Jurkat, Clone E6-1 (cell line): ENCODE measurements at places on chromosomes 7 and 10.
A peak's percentile ranks its signal among the peaks of the same experiment; 100 is the strongest.

- peak; percentile 3 for DNase-seq
Measured at GRCh38 chr7:37765872-37766525, 82.4 kb upstream of the NME8 start.

DNA sequence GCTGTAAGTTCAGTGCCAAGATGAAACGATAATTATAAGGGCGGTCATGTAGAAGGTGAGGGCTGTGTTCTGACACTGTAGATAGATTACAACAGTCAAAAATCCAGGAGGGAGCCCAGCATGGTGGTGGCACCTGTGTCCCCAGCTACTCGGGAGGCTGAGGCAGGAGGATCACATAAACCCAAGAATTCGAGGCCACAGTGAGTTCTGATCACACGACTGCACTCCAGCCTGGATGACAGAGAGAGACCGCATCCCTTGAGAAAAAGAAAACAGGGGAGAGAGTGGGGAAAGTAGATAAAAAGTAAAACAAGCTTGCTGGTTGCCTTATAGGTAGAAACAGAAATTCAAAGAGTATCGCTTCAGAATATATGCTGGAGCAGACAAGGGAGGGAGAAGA is 52.1 kb downstream of the KCNH2 start:
- DNase-seq: no peak

- DNase-seq: no peak
Measured at GRCh38 chr7:131061158-131061557, 266.5 kb upstream of the MKLN1 start.

DNA sequence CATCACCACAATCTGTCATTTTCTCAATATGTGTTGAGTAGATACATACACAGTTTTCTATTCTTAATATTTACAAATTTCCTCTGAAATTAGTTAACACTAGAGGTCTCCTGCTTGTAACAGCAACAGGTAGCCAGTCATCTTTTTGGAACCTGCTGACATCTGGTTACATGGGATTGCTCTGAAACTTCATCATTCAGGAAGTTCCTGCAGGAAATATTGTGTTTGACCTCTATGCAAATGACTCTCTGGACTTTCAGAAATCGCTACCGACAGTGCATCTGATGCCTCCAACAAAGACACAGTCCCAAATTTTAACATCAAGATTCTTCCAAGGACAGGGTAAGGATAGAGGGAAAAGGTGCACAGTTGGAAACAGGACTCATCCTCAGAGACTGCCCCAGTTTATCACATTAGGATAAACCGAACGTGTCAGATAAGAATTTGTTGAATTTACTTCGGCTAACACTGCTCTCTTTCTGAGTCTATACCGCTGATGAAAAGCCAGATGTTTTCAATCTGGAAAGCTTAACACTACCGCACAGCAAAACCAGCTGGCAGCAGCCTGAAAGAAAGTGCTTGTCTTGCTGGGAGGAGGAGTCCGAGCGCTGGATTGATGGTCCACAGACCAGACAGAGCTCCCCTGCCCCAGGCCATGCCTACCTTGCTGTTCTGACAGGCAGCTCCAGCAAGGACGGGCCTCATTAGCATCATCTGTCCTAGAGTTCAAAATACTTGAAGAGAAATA is 633.4 kb downstream of the PARD3 start:
- DNase-seq: no peak

DNA sequence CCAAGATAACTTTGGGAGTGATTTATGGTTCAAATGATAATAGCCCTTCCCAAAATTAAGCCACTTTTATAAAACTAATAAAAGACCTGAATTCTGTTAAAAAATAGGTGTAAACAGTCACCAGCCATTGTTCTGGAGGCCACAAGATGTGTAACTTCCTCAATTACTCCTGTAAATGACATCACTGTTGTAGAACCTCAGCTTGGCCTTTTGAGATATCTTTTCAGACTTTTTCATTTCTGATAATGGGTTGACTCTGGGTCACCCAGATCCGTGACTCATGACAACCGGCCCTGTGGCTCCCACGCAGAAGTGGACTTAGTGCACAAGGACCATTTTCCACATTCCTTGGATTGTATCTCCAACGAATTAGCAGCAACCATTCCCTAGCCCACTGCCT is 106.6 kb downstream of the DKK1 start:
- DNase-seq: no peak

GRCh38 chr10:52632591-52632990 is 140.0 kb downstream of the MBL2 start:
- DNase-seq: no peak

- DNase-seq: no peak
Measured at GRCh38 chr7:80347173-80347572, 164.7 kb downstream of the GNAT3 start.

GRCh38 chr10:96998329-96998888 is 166.3 kb downstream of the LCOR start:
- no peak for DNase-seq

GRCh38 chr7:31791881-31792280 is 104.9 kb downstream of the PPP1R17 start:
- DNase-seq: no peak

DNA sequence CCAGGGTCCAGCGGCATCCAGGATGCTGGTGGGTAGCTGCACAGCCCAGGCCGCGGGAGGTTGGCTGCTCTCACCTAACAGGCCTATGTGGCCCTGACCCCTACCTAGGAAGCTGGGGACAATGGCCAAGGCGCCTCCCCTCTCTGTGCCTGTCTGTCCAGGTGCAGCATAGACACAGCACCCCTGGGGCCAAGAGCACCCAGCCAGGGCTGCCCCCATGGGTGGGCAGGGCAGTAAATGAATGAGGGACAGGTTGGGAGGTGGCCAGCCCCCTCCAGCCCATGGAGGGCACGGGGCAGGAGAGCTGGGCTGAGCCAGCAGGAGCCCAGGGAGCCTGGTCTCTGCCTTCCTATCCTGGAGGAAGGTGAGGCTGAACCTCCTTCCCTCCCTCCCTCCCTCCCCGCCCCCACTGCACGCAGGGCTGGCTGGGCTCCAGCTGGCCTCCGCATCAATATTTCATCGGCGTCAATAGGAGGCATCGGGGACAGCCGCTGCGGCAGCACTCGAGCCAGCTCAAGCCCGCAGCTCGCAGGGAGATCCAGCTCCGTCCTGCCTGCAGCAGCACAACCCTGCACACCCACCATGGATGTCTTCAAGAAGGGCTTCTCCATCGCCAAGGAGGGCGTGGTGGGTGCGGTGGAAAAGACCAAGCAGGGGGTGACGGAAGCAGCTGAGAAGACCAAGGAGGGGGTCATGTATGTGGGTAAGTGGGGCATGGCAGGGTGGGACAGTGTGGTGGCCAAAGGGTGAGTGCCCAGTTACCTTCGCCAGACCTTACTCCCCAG is at the start of gene SNCG:
Gene SNCG (plus strand): TSS at position 484 of the 785 bp plus-strand sequence. CDS start 99 bp downstream, at position 583.
- no peak for DNase-seq

- DNase-seq: no peak
Measured at GRCh38 chr7:10468908-10469307, 504.8 kb upstream of the PHF14 start.

GRCh38 chr10:3067118-3067858 is at the start of gene PFKP:
PFKP (plus strand) TSS chr10:3067548; CDS start chr10:3067596, 48 bp downstream.
- no peak for DNase-seq

- DNase-seq: no peak
Measured at GRCh38 chr7:16688249-16688648, 42.3 kb downstream of the BZW2 start.

- DNase-seq: no peak
Measured at GRCh38 chr10:111118758-111119157, 41.9 kb downstream of the ADRA2A start.

GRCh38 chr10:4214908-4215307 is 429.9 kb upstream of the KLF6 start:
- no peak for DNase-seq

DNA sequence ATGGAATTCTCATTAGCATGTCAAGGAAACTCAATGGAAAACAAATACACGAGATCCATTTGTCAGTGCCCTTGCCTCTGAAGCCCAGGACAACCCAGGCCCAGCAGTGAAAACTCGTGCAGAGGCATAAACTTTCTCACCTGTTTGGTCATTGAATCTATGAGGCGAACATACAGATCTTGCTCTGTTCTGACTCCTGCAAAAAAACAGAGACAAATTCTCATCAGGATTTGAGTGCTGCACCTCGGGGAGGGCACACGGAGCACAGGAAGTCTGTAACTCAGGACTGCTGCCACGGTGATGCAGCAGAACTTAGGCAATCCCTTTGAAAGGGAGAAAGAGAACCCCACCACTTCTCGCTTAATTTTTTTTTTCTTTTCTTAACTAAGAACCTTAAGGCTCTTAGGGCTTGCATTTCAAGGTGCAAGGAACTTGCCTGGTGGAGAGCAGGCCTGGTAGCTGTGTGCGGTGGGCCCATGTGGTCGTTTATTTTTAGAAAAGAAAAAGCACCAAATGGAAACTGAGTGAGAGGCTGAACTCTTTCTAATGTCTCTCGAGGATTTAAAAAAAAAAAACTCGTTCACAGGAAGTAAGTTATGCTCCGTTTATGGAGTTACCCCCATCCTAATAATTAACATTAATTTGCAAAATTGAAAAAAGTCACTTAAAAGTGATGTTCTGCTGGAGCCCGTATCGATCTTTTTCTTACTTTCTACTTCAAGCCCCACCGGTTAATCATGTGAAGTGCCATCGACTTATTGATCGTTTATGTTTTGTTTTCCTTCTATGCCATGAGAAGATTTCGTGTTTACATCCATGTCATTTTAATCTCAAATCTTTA is 1.8 kb downstream of the EBF3 start:
- DNase-seq: no peak
